ENCODE measurements at places on chromosomes 4 and X.

- DNase-seq: no peak
These were observed 643.6 kb downstream of the PDHA2 start for GRCh38 chr4:96483308-96484030.

DNA sequence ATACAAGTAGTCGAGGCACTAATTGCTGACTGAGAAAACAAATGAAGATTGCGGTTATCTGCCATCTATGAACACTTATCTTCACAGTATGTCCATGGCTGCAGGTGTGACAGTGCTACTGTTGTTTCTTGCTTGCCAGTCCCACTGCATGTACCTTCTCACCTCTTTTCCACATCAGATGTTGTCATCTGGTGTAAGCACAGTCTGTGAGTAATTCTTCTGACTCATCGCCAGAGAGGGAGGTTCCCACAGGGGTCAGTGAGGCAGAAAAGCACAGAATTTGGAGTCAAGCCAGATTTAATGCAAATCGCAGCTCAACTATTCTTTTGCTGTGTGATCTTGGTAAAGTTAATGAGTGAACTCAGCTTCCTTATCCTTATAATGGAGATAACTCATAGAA lies 144.4 kb downstream of the GLRA2 start:
- DNase-seq: no peak

DNA sequence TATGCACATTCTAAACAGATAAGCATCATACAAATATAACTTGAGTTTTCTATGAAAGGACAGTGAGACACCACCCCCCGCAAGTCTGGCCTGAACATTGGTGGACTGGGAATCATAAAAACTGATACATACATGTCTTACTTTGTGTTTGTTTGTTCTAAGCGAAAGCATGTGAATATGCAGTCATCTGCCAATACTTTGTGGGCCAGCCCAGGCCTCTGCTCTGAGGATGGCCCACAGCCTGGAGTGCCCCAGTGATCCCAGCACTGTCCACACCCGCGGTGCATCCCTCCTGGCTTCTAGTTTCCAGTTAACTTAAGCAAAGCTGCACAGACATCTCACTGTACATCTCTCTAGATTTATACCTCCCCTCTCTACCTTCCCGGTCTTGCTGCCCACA lies 146.5 kb downstream of the GPR143 start:
- no peak for DNase-seq

- DNase-seq: no peak
These were observed 181.7 kb downstream of the GABRB1 start for GRCh38 chr4:47213106-47213505.

DNA sequence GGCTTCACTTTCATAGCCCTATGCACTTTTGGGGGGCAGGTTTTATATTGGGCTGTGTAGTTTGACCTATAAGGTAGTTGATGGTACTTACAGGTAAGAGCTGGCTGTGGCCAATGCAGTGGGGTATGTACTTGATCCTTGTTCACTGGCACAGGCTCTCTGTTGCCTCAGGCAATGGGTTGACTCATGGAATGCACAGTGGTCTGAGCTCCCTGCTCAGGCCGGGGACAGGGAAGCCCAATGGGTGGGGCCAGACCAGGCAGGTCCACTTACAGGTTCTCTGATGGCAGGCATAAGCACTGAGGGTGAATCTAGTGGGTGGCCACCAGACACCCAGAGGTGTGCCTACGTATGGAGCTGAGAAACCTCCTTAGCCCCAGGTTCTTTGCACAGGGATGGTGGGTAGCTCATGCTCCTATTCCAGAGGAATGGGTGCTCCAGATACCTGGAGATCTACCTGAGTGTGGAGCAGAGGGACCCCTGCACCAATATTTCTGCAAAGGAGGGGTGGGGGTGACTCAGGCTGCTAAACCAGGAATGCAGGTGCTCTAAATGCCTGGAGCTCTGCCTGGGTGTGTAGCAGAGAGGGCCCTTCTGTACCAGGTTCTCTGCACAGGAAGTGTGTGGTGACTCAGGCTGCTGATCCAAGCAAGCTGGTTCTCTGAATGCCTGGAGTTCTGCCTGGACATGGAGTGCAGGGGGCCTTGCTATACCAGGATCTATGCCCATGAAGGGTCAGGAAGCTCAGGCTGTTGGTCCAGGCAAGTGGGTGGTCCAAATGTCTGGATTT lies 52.3 kb downstream of the IL1RAPL2 start:
- DNase-seq: no peak

DNA sequence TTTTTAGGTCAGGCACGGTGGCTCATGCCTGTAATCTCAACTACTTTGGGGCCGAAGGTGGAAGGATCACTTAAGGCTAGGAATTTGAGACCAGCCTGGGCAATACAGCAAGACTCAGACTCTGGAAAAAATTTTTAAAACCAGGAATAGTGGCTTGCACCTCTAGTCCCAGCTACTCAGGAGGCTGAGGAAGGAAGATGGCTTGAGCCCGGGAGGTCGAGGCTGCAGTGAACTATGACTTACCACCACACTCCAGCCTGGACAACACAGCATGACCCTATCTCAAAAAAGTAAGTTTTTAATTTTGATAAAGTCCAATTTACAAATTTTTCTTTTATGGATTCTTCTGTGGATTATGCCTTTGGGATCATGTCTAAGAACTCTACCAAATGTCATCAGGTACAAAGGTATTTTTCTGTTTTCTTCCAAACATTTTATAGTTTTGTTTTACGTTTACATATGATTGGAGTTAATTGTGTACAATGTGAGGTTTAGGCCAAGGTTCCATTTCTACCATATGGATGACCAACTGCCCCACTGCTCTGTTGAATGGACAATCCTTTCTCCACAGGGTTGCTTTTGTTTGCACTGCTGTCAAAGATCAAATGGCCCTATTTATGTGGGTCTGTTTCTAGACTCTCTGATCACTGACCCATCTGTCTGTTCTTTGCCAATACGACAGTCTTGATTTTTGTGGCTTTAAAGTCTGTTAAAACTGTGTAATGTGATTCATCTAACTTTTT lies 48.2 kb downstream of the CPLX1 start:
- no peak for DNase-seq

DNA sequence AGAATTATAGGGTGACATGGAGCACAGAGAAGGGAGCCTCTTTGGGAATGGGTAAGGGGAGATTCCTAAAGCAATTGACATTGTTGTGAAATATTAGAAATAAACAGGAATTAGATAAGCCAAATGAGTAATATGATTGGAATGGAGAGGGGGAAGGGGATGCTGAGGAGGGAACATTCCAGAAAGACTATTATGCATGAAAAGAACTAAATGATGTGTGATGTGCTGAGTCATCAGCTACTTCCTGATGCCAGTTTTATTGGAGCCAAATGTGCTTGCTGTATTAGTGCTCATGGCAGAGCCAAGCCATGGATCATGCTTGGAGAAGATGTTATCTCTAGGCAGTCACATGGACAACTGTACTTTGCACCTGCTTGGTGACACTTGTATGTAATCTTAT lies 189.0 kb upstream of the HCCS start:
- DNase-seq: no peak

GRCh38 chr4:43882470-43882869 lies 566.1 kb downstream of the KCTD8 start:
- no peak for DNase-seq

DNA sequence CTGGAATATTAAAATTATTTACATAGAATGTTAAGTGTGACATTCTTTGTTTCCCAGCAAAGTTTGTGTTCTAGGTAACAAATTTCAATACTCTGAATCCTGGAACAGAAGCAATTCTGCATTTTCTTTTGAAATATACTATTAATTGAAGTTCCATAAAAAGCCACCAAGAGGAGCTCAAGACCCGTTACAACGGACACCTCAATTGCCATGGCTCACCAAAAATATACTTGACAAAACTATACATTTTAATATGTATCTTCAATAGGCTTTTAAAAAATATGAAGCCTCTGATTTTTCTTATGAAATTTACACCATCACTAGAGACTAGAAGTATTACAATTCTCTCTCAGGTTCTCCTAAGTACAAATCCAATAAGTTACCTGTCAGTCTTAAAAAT lies 111.4 kb downstream of the NYX start:
- DNase-seq: no peak

- no peak for DNase-seq
These were observed 136.2 kb upstream of the RPS6KA3 start for GRCh38 chrX:20402956-20403355.

DNA sequence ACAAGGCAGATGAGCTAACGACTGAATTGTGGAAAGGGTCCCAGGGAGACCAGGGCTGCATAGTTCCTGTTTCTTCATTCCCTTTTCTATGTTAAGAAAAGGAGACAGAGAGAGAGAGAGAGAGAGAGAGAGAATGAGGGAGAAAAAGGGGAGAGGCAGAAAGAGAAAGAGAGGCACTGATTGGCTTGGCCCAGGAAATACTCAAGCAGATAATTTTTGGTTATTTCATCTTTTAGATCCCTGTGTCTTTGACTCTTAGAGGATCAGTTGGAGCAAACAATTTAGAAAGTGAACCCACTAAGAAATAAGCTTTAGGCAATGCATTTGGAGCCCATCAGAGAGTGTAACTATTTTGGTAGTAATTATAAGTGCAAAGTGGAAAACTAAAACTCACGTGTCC lies 103.4 kb downstream of the CEP44 start:
- DNase-seq: no peak

- no peak for DNase-seq
These were observed 27.5 kb downstream of the RUFY3 start for GRCh38 chr4:70749313-70749712.

- no peak for DNase-seq
These were observed 2.4 kb downstream of the FAM241A start for GRCh38 chr4:112147697-112148096.

DNA sequence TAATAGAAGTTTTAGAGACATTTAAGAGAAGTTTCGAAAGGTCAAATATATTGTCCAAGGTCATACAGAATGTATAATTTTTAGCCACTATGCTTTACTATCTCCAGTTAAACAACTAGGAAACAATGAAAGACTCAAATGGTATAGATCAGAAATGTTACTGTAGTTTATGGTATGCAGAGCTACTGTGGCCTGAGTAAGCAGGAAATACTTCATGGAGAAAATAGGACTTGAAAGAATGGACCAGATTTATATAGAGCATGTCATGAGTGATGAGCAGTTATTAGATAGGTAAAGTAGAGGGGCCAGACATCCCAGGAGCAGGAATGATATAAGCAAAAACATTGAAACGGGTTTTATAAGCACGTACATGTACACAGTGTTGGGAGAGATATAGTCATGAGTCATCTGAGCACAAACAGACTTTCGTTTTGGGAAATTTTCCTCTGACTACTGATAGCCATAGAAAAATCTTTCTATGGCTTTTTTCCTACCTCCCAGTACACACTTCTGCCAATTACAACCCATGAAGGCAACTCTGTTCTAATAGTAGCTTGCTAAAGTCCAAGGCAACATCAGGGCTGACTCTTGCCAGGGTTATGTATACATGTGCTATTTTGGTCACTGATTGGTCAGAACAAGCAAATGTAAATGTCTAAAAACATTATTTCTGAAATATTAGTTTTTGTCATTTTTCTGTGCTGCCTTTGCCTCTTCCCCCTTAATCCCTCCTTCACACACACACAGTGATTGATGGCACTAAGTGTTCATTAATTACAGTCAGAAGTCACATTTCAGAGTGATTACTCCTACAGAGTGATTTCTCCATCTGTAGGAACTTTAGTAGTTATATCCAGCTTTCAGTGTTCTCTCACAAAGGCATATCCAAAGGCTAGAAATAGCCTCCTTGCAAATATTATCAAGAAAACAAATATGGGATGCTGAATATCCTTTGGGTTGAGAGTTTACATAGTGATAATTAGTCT lies 198.7 kb downstream of the ENOX2 start:
- no peak for DNase-seq

DNA sequence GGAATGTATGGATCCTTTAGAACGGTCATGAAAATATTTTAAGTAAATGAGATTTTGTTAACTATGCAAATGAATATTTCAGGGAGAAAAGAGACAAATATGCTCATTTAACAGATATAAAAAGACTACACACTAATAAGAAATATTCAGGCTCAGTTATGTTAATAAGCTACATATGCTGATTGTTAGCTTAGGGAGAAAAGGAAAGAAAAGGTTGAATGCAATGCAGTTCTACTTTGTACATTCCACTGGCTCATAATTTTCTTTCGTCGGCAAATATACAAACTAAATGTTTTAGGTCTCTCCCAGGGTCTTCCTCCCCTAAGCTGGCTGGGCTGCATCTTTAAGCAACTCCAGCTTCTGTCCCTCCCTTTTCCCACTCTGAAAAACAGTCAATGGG lies 2.7 kb upstream of the RTL3 start:
- DNase-seq: no peak

GRCh38 chrX:1591863-1592469 lies 562 bp downstream of the AKAP17A start:
- no peak for DNase-seq

DNA sequence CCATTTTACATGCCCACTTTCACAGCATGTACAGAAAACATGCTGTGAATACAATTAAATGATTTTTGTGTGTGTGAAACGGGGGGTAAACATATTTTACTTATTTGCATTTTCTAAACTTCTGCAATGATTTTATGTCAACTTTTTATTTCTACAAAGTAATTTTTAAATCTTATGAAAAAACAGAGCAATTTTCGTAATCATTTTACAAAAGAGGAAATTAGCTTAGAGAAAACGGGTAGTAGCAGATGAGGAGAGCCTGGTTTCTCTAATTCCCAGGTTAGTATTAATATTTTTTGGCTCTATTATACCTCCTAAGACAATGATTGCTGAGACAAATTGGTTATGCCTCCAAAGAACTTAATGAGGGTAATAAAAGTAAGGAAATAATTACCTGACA lies 3.2 kb downstream of the TKTL2 start:
- no peak for DNase-seq

- DNase-seq: no peak
These were observed 58.8 kb downstream of the CLDN34 start for GRCh38 chrX:10025742-10026493.

- no peak for DNase-seq
These were observed 136.7 kb upstream of the C1QTNF7 start for GRCh38 chr4:15291122-15291521.

GRCh38 chr4:75821216-75821615 lies 81.0 kb downstream of the PPEF2 start:
- DNase-seq: no peak

GRCh38 chr4:22941688-22942375 lies 249.1 kb downstream of the GBA3 start:
- DNase-seq: no peak

DNA sequence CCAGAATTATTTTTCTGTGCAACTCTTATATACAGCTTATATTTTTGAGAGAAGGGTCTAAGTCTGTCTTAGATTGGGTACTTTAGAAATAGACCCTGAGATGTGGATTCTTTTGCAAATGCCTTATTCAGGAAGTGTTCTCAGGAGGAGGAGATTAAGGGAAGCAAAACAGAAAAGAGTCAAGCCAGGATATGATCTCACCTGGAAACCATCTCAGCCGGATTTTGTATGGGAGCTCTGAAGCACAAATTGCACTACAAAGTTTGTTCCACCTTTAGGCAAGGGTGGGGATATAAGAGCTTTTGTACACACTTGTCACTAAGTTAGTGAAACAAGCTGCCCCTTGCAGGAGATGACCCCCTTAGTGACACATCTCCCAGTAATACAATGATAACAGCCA lies 121.2 kb upstream of the GRPR start:
- no peak for DNase-seq

DNA sequence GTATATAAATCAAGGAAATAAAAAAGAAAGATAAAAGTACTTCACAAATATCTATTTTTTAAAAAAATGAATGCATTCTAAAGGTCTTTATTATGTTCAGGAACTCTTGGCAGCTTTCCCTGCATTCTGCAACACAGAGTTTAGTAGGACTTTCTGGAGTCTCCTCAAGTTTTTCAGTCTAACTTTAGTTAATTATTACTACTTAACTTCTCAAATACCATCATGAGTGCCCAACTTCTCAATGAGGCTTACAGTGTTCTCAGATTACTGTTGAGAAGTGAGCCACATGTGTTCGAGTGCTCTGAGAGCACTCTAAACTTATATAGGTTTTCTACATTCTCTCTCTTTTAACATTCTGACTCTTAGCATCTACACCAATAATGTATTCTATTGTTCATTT lies 1852.9 kb upstream of the PCDH10 start:
- no peak for DNase-seq
